ENCODE measurements at places on chromosomes 12 and 14.

GRCh38 chr12:63064080-63064479 lies 86.9 kb downstream of the AVPR1A start:
- DNase-seq = no peak

DNA sequence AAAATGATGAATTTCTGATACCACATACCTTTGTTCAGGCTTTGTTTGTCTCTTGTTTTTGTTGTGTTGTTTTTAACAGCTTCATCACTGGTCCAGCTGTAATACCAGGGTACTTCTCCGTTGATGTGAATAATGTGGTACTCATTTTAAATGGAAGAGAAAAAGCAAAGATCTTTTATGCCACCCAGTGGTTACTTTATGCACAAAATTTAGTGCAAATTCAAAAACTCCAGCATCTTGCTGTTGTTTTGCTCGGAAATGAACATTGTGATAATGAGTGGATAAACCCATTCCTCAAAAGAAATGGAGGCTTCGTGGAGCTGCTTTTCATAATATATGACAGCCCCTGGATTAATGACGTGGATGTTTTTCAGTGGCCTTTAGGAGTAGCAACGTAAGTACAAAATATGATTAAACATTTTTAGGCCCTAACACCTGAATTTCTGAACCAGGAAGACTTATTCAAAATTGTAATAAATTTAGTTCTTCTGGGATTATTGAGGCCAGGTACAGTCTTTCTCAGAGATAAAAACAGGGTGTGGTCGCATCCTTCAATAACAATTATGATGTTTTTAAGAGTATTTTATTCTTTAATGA lies 22.4 kb downstream of the RXYLT1 start:
- DNase-seq = peak; percentile 58

DNA sequence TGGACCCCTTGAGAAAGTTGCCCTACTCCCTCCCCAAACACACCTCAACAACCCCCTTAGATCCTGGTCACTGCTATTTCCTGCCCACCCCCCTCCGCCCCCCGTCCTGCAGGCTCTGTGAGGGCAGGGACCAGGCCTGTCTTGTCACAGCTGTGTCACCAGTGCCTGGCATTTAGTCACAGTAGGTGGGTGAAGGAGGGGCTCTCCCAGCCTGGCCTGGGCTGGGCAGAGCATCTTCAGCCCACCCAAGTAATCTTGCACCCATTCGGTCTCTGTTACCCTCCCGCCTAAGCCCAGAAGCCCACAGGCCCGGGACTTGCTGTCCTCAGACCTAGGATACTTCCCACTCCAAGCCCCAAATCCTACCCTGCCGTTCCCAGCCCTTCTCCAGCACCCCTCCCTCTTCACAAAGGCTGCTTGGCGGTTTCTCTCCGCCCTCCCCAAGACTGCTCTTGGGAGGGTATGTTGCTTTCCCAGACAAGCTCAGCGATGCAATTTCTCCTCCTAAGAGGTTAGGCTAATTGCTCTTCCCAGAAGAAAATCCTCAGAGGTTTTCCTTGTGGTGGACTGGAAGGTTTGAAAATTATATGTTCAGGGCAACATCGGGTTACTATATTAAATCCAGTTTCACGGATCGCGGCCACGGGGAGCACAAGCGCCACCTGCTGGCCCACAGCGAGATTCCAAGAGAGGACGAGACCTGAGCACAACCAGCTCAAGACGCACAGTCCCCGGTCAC lies 50.8 kb upstream of the ZFP36L1 start:
- DNase-seq = peak; percentile 63

DNA sequence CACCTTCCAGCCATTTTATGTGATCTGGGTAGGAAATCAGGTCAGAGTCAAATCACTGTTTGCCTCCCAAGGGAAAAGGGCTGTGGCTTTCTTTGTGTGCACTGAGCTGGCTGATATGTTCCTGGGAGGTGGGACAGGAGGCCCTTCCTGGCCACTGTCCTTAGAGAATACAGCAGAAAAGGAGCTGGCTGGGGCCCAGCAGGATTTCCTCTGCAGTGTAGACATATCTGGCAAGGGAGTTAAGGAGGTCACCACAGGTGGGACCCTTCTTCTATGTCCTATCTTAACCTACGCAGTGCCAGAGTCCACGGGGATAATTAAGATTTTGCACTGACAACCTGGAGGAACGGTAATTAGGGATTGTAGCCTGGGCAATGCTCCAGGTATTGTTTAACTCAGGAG lies 145.3 kb downstream of the NTF3 start:
- no peak for DNase-seq

GRCh38 chr12:45938566-45938965 lies 51.8 kb downstream of the SCAF11 start:
- no peak for DNase-seq

DNA sequence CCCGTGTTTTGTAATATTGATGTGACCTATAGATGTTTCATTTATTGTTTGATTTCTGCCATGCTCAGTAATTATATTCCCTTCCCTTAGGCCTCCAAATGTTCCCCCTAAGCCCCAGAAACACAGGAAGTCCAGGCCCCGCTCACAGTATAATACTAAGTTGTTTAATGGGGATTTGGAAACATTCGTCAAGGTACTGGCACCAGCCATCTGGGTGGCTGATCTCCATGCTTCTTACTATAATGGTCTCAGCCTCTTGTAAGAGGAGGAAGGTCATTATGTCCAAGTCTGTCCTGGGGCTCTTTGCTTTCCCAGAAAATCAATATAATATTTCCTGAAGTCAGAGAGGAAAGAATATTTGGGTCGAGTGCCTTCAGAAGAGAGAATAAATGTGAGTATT lies 130.9 kb downstream of the KICS2 start:
- peak; percentile 9 for DNase-seq

GRCh38 chr12:15155271-15155670 lies 65.9 kb downstream of the RERG start:
- no peak for DNase-seq

Data from SK-N-DZ (cell line).